Daoy (cell line): ENCODE measurements at places on chromosomes 7 and 10. TPM values are rescaled to one million over a fixed set of nuclear protein-coding genes. Genes with fewer than 3 reads are reported as not detected.

DNA sequence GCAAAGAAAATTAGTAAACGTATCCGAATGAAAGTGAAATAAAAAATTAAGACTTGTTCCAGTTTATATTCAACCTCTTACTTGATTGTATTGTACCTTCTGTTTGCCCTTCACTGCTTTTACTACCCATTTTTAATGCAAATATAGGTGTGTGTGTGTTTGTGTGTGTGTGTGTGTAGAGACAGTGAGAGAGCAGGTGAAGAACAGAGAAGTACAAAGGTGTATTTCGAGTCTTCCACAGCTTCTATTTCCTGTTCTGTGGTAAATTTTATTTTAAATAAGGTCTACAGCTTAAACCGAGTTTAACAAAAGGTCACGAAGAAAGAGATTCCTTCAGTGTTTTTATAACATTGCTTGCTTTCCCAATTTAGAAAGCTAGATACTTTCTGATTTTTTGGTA, 12.7 kb upstream of the SVIL start:
- no peak for DNase-seq

GRCh38 chr7:150875791-150876190, 23.5 kb downstream of the AOC1 start:
- no peak for DNase-seq

PHYHIPL gene
- total RNA-seq, result not detected in 2 replicates

GRCh38 chr7:73774923-73775322, 4.9 kb upstream of the CLDN3 start:
- DNase-seq, result peak; percentile 48

TBXAS1 gene
- 4.5 and 6.3 TPM in 2 replicates for total RNA-seq

DNA sequence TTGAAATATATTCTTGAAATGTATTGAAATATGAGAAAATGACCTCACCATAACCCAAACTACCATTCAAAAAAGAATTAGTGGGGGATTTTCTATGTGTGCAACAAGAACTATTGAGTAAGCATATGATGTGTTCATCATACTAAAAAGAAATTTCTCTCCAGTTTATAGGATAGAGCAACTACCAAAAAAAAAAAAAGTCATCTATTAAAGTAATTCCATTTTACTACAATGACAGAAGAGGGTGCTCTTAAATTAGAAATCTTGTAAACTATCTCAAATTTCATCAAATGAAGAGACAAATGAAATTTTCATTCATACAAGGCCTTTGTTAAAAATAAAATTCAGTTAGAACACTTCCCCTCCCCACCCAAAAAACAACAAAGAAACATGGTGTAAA, 195.4 kb upstream of the PLXDC2 start:
- DNase-seq, result no peak
